LHCN-M2 (cell line): ENCODE measurements at places on chromosomes 7 and 10.
A peak's percentile ranks its signal among the peaks of the same experiment; 100 is the strongest.

- no peak for DNase-seq
Observed at GRCh38 chr7:132486274-132486610, 90.0 kb downstream of the PLXNA4 start.

GRCh38 chr7:23117841-23118240 lies 12.3 kb downstream of the KLHL7 start:
- peak; percentile 18 for DNase-seq

DNA sequence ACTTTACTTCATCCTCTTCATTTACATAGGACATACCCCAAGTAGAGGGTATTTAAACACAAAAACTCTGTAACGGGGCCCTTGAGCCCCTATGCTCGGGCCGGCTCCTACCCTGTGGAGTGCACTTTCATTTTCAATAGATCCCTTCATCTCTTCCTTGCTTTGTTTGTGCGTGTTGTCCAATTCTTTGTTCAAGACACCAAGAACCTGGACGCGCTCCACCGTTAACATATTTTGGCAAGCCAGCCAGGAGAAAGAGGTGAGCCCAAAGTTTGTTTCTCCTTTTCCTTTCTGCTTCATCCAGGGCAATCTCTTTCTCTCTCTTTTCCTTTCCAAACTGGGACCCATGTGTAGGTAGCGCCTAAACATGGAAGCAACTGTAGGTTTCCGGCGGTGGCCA lies 26.0 kb upstream of the BNIP3 start:
- no peak for DNase-seq

DNA sequence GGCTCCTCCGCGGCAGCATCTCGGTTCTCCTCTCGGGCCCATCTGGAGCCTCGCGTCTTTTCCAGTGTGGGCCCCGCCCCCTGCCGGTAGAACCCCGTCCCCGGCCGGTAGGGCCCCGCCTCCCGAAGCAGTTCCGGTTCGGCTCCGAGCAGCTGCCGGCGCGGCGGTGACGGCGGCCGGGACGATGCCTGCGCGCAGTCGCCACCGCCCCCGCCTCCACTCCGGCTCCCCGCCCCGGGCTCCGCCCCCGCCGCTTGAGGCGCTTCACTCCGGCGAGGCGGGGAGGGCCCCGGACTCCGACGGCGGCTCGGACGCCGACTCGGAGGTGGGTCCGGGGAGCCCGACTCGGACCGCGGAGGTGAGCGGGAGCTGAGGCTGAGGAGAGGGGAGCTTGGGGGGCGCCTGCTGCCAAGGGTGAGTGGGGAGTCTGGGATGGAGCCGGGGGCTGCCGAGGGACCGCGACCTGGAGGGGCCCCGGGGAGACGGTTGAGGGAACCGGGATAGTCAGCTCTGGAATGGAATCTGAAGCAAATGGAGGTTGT lies at the start of gene SAMD8:
TSS of gene SAMD8 (plus strand) at position 292 of the 542 bp plus-strand sequence. CDS start 38,873 bp downstream, outside the sequence.
- DNase-seq = peak; percentile 94

GRCh38 chr10:108358912-108359311 lies 1194.4 kb upstream of the SORCS1 start:
- peak; percentile 49 for DNase-seq
